ENCODE measurements at places on chromosomes 4 and X.

DNA sequence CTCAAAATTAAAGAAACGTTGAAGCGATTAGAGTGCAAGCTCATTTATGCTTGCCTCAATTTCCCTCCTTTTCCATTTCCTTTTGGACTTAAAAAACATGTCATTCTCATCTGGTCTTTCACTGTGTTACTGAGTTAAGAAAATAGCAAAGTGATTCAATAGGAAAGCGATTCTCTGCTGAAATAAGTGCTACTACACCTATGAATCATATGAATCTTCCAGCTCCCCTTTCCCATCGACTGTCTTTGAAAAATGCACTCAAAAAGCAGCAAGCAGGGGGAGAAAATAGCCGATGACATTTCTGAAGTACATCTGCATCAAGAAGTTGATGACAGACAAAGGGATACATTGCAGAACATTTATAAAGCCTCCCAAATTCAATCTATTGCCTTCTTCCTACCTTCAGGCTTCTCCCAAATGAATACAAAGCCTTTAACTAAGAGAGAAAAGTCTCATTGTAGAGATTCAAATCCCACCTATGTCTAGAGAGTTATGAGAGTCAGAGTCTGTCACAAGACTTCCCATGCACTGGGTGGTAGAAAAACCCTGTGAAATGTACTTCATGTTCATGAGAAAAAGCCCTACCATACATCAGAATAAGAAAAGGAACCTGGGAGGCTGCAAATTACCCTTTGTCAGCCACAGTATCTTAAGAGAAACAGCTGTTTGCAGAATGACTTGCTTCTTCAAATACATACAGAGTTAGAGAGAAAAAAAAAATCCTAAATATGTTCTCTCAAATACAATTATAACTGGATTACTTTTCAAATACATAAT lies 78.9 kb downstream of the MBNL3 start:
- DNase-seq: no peak

- DNase-seq: no peak
Measured at GRCh38 chrX:134725103-134725690, 66.9 kb upstream of the PLAC1 start.

DNA sequence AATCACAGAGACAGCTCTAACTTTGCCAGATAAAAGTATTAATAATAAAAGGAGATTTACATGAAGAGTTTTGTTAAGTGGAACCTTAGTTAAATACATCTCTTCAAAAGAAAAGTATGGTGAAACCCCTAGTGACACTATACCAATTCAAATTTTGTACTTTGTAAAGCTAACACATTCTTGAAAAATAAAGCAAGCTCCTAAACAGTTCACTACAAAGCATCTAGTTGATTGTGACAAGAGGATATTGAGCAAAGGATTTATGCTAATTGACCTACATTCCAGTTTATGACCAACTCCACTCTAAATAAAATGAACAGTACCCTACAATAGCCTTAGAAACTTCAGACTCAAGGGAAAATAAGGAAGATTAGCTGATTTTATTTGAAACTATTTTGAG lies 69.4 kb upstream of the WDR17 start:
- no peak for DNase-seq

GRCh38 chrX:55201930-55202579 lies 18.1 kb upstream of the PAGE5 start:
- no peak for DNase-seq

- no peak for DNase-seq
Measured at GRCh38 chrX:151419782-151420181, 22.8 kb downstream of the VMA21 start.

GRCh38 chr4:94284889-94285288 lies 57.7 kb downstream of the HPGDS start:
- no peak for DNase-seq

GRCh38 chrX:40457406-40457805 lies 123.4 kb upstream of the ATP6AP2 start:
- DNase-seq: no peak

GRCh38 chr4:173522160-173522950 lies 7.7 kb downstream of the HAND2 start:
- peak; percentile 91 for DNase-seq

DNA sequence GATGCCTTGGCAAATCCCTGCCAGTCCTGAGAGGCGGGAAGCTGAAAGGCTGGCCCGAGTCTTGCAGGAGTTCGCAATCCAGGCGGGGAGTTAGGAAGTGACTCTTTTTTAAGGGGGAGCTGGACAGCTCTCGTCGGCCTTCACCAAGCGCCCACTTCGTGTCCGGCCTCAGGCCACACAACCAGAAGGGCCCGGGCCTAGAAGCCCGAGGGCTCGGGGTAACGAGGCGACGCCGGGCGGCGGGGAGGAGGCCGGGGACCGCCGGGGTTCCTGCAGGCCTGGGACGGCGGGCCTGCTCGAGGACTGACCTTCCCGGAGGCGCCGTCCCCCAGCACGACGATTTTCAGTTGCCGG lies 395 bp downstream of the RAB28 start:
- no peak for DNase-seq

- peak; percentile 69 for DNase-seq
Measured at GRCh38 chrX:46573331-46573891, at the start of gene CHST7. TSS of gene CHST7 (plus strand) at chrX:46573765. CDS start at chrX:46573932, 167 bp downstream.

GRCh38 chr4:148224476-148224875 lies 217.7 kb downstream of the NR3C2 start:
- DNase-seq: no peak

DNA sequence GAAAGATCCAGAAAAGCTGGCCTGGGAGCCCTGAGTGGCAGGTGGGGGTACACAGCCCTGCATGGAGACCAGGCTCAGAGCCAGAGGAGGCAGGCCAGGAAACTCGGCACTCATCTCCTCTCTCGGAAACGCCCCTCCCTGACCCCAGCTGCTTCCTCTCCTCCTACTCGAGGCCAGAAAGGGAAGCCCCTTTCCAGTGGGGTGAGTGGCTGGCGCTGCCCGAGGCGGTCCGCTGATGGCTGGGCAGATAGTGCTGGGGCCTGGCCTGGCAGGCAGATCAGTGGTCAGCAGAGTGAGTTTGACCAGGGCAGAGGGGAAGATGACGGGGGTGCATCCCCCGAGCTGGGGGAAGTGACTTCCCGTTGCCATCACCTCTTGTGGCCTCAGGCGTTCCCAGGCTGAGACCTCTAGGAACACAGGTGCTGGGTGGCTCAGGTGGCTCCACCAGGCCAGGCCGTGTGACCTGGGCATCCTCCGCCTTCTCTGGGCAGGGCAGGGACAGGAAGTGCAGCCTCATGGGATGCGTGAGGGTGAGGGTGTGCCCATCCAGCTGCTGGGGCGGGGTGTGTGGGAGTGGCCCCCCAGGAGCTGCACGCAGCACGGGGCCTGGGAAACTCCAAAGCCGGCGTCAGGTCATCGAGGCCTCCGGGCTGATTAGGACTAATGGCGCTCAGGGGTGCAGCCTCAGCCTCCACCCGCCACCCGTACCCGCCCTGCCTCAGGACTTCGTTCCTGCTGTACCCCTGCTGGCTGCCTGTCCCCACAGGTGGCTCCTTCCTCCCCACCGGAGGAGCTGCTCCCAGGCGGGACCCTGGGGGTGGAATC lies 5.7 kb downstream of the SH3BP2 start:
- peak; percentile 87 for DNase-seq

DNA sequence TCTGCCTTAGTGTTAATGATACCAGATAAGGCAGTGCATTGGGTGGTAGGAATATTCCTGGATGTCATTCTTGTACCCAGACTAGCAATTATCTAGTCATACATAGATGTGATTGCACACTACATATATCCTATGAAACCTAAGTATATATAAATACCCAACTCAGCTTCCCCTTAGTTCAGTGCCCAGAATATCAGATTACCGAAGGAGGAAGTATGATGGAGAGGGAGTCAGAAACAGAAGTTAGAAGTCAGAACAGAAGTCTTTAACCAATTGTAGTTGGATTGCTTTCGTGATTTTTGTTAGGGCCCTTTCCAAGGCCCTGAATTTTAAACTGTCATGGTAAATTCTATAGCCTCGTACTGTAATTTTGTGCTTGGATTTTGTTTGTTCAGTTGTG lies 42.9 kb downstream of the MOB1B start:
- DNase-seq: no peak
